ENCODE measurements at places on chromosomes 12 and 14.

DNA sequence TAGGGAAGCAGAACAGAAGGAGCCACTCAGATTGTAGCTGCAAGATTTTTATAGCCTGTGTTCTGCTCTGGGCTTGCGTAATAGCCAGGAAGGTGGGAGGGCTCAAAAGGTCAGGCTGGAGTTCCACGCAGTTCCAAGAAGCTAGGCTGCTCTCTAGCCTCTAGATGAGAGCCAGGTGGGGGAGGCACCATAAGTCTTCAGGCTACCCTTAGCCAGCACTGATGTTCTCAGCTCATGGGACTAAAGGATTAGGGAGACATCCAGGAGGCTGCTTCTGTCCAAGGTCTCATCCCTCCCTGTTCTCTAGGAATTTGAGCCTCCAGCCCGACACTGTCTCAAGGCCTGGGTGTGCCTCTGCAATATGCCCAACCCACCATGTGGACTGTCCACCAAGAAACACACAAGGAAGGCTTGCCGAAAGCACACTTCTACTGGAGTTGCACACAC, 1.7 kb downstream of the LMBR1L start:
- no peak for DNase-seq

DNA sequence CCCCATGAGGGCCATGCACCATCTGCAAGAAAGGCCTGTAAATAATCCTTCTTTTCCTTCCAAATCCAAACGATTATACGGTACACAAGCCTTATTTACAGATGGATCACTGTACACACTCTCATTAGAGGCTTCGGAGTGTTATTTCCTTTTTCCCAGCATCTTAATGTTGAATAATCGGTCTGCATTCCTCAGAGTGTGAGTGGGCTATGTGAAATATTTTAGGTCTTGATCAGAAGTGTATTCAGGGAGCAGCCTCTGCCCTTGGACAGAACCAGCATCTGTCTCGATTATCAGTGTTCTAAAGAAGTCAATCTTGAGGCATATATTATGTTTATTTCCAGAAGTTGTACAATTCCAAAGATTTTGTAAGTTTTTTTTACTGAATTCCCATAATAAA, 340.6 kb downstream of the SEC23A start:
- DNase-seq = no peak

DNA sequence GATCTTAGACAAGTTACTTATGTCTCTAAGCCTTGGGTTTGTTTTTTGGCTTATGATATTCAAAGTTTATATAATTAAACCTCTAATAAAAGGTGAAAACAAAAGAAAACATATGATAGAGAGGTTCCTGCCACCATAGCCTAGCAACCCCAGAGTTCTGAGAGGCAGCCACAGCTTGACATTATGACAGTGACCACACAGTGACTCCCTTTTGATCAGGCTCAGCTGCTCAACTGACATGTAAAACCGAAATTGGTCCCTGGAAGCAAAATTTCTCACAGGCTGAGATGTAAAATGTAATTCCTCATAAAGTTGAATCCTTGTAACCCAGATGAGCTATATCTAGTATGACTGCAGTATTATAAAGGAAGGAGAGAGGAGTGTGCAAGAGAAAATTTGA, 108.5 kb downstream of the GCH1 start:
- no peak for DNase-seq

GRCh38 chr12:72286526-72286925, 14.4 kb downstream of the TRHDE start:
- no peak for DNase-seq

- no peak for DNase-seq
Measured at GRCh38 chr12:127542931-127543330, 724.0 kb upstream of the TMEM132C start.

- DNase-seq = no peak
Measured at GRCh38 chr12:105769486-105769885, 369.3 kb downstream of the NUAK1 start.

All from stromal cell of bone marrow (primary cell).